ENCODE measurements at places on chromosomes 7 and 10.

DNA sequence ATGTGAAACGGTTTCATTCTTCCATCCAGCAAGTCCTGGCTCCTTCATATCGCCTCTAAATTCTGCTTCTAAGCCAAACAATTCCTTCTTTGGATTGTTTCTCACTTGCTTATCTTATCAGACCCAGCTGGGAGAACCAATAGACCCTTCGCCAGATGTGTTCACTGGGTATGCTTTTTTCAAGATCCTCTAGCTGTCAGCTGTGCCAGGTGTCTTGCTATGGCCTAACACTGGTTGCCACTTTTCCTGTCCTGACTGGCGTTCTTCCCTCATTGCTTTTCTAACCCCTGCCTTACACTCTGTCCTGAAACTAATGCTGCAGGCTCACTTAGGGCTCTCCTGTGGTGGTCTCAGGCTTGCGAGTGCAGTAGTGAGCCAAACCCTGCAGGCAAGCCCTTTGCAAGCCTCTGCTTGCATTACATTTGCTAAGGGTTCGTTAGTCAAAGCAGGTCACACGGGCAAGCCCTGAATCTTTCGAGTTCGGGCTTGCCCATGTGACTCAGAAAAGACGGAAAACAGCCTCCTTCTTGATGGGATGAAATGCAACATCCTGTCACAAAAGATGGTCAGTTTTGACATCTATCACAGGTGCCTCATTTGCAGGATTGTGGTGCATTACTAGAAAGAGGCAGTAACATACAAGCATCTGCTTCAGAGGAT lies 92.8 kb downstream of the VWC2 start:
- DNase-seq: no peak

DNA sequence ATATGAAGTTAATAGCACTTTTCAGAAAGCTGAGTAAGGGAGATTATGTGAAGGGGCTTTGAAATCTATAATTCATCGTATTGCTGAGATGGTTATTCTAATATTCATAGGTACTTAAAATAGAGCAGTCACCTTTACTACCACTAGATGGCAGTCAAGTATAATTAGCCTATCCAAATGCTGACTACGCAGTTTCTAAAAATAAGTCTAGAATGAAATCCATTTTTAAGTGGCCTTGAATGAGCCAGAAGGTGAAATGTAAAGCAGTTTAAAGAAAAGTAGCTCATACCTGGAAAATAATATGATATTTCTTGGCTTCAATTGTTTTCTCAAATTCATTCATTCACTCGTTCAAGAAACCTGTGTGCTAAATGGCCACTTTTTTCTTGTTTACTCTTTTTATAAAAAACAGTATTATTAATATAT lies 1277.1 kb downstream of the GATA3 start:
- DNase-seq: no peak

GRCh38 chr10:62058476-62058875 lies 157.0 kb downstream of the ARID5B start:
- DNase-seq: no peak

DNA sequence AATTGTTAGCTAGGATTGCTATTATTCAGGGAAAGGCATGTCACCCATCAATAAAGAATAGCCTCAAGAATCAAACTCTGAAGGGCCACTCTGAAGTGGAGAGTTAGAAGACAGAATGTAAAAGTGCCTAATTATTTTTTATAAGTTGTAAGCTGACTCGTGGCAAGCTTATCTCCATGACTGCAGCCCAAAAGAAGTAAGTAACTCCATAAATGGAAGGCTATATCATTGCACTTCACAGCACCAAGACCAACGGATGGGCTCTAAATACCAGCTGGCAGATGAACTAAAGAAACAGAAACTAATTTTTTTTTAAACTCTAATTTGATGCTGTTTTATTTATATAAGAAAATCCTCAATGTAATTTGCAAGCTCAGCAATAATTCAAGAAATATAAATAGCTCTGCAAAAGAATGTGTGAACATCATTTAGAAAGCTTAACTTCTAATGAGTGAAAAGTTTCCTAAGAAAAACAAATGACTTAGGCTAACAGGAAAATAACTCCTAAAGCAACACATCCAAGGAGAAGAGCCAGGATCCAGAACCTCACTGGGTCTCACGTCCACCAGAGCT lies 165.5 kb downstream of the SNX13 start:
- no peak for DNase-seq

DNA sequence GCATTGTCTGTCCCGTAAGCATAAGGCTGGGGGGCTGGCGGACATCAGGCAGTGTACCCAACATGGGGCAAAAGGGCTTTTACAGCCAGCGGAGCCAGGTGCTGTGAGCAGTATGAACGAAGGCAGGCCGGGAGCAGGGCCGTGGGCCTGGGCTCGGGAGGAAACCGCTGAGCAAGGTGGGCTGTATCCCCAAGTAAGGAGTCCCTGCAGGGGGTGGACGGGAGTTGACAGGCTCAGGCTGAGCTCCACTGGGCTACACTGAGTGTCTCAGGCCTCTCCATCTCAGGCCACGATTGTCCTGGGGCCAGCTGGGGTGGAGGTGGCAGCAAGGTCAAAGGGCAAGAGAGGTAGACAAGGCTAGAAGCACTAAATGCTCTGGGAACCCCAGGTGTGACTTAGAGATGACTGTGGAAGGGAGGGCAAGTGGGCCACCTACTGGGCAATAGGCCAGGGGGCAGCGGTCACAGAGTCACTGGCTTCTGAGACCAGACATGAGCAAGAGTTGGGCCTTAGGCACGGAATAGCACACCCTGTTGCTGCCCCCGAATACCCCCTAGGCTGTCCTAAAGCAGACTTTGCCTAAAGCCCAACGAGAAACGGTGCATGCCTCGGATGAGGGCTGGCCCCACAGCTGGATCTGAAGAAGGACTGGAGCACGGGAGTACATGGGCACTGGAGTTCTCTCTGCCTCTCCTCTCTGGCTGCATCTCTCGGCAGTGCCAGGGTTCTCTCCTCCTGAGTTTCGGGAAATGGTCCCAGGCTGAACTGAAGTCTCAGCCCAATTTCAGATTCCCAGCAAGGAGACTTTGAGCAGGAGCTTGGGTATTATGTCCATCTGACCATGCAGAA lies 10.8 kb upstream of the RAMP3 start:
- DNase-seq: no peak
